ENCODE measurements at places on chromosomes 4 and X. TPM values are rescaled to one million over a fixed set of nuclear protein-coding genes. Genes with fewer than 3 reads are reported as not detected.

DNA sequence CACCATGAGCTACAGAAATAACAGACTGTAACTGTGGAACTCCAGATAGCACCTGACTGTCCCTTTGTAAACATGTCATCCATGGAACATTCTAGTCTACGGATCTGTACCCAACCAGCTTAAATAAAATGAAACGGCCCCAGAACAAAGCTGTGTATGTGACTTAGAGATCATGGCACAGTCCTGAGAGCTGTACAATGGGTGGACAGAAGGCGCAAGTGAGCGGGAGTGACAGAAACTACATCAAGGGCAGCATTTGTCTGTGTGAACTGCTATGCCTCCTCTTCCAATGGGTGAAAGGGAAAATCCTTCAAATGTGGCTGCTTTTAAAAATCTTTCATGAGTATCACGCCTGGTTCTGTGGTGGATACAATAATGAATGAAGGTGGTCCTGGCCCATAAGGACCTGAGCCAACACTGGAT lies 72.5 kb downstream of the FAT1 start:
- ATAC-seq: no peak
- H3K36me3 ChIP-seq: no peaks in the 10 kb centered on the region
- H3K4me1 ChIP-seq: no peaks in the 10 kb centered on the region
- no peak overlapping the region for H3K27ac ChIP-seq
- peaks cover 3% of the 10 kb centered on the region for H3K27me3 ChIP-seq

DNA sequence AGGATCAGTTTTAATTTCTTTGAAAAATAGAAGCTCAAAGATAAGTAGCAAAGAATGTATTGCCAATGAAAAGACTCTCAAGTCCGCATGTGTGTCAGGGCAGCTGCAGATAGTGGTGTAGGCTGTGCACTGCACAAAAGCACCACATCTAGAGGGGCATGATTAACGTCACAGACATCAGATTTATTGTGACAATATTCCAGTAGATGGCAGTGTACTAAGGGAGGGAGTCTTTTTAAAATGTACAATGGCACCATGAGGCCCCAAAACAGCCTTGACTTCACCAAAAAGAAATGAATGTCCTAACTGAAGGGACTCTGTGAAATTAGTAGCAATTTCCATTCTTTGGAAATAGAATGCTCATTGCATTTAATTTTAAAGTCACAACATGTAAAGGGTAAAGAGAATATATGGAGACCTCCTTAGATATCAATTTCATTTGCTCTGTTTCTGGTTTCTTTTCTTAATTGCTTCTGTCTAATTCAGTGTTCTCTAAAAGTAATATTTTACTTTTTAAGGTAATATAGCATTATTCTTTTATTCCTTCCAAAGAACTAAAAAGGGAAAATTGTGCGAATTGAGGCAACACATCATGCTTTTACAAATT lies 98.4 kb downstream of the ZNF827 start:
- H3K4me1 ChIP-seq: peaks cover 12% of the 10 kb centered on the region
- no peak overlapping the region for H3K4me3 ChIP-seq
- no peak overlapping the region for H3K27ac ChIP-seq
- H3K27me3 ChIP-seq: no peaks in the 10 kb centered on the region

GRCh38 chr4:157151711-157152110 lies 68.8 kb upstream of the GRIA2 start:
- H3K36me3 ChIP-seq: no peaks in the 10 kb centered on the region
- H3K27ac ChIP-seq: no peak overlapping the region
- H3K4me3 ChIP-seq: no peak overlapping the region
- no peak for ATAC-seq

- no peak overlapping the region for H3K4me3 ChIP-seq
- H3K4me1 ChIP-seq: no peaks in the 10 kb centered on the region
- no peaks in the 10 kb centered on the region for H3K36me3 ChIP-seq
- H3K27me3 ChIP-seq: peaks cover 12% of the 10 kb centered on the region
- no peak for ATAC-seq
- H3K27ac ChIP-seq: no peak overlapping the region
Observed at GRCh38 chrX:137195296-137195695, 161.5 kb upstream of the GPR101 start.

DNA sequence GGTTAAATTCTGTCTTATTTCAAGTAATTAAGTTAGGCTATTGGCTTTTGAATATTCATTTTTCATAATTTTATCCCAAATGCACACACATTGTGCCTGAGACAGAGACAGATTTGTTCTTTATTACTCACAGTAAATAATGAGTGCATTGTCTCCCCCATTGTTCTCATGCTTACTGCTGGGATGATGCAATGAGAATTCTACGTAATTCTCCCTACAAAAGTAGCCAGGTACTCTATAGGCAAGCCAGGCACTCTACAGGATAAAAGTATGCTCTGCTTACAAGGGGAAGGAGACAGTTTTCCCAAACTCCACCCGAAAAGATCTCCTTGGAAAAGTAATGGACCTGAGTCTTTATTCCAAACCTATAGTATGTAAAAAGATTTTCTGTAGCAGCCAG lies 1890.7 kb upstream of the PCDH10 start:
- H3K27ac ChIP-seq: no peak overlapping the region
- no peak for ATAC-seq
- H3K4me1 ChIP-seq: no peaks in the 10 kb centered on the region
- no peak overlapping the region for H3K4me3 ChIP-seq

DNA sequence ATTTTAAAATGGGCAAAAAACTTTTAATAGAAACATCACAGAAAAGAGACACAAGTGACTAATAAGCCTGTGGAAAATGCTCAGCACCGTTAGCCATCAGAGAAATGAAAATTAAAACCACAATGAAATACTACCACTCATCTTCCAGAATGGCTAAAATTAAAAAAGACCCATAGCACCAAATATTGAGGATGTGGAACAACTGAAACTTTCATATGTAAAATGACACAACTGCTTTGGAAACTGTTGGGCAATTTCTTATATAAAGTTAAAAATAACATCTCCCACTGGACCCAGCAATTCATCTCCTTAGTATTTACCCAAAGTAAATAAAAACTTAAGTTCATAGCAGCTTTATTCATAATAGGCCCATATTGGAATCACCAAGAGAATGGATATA lies 94.2 kb downstream of the TENM3 start:
- H3K36me3 ChIP-seq: no peaks in the 10 kb centered on the region
- no peaks in the 10 kb centered on the region for H3K4me1 ChIP-seq
- no peak overlapping the region for H3K4me3 ChIP-seq
- H3K27ac ChIP-seq: no peak overlapping the region
- H3K27me3 ChIP-seq: peaks cover 4% of the 10 kb centered on the region

DNA sequence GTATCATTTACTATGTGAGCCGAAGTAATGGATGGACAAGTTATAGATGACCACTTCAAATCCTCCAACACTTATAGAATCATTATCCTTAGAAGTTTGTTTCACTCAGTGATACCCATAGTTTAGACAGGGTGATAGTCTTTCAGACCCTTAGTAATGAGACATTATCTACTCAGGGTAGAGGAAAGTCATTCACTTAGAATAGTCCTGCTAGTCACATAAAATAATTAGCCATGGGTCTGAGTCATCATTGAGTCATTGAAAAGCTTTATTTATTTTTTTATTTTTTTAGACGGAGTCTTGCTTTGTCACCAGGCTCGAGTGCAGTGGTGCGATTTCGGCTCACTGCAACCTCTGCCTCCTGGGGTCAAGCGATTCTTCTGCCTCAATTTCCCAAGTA lies 321.7 kb upstream of the FSTL5 start:
- H3K36me3 ChIP-seq: no peaks in the 10 kb centered on the region
- H3K27me3 ChIP-seq: no peaks in the 10 kb centered on the region
- no peak overlapping the region for H3K4me3 ChIP-seq
- H3K27ac ChIP-seq: no peak overlapping the region

- no peak overlapping the region for H3K4me3 ChIP-seq
- peak overlapping the region; percentile 11 for H3K27ac ChIP-seq
Observed at GRCh38 chr4:113739197-113739596, 22.3 kb downstream of the CAMK2D start.

DNA sequence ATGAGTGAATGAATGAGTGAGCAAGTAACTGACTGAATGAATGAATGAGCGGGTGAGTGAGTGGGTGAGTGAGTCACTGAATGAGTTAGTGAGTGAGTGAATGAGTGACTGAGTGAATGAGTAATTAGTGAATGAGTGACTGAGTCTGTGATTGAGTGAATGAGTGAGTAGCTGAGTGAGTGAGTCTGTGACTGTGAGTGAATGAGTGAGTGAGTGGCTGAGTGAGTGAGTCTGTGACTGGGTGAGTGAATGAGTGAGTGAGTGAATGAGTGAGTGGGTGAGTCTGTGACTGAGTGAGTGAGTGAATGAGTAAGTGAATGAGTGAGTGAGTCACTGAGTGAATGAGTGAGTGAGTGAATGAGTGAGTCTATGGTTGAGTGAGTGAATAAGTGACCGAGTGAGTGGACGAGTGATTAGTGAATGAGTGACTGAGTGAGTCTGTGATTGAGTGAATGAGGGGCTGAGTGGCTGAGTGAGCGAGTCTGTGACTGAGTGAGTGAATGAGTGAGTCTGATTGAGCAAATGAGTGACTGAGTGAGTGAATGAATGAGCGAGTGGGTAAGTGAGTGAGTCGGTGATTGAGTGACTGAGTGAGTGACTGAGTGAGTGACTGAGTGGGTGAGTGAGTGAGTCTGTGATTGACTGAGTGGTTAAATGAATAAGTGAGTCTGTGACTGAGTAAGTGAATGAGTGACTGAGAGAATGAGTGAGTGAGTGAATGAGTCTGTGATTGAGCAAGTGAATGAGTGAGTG lies 223.0 kb upstream of the PSAPL1 start:
- no peaks in the 10 kb centered on the region for H3K36me3 ChIP-seq
- H3K4me3 ChIP-seq: no peak overlapping the region
- no peaks in the 10 kb centered on the region for H3K4me1 ChIP-seq

- no peak overlapping the region for H3K27ac ChIP-seq
- H3K4me1 ChIP-seq: no peaks in the 10 kb centered on the region
- no peak for ATAC-seq
- no peak overlapping the region for H3K4me3 ChIP-seq
Observed at GRCh38 chrX:112816908-112817307, 23.7 kb downstream of the AMOT start.

- H3K27me3 ChIP-seq: no peaks in the 10 kb centered on the region
- H3K4me1 ChIP-seq: peaks cover 19% of the 10 kb centered on the region
- peak overlapping the region; percentile 98 for H3K4me3 ChIP-seq
- H3K36me3 ChIP-seq: peaks cover 82% of the 10 kb centered on the region
- H3K27ac ChIP-seq: no peak overlapping the region
Observed at GRCh38 chr4:340011-340410, 2.4 kb downstream of the ZNF141 start.

DNA sequence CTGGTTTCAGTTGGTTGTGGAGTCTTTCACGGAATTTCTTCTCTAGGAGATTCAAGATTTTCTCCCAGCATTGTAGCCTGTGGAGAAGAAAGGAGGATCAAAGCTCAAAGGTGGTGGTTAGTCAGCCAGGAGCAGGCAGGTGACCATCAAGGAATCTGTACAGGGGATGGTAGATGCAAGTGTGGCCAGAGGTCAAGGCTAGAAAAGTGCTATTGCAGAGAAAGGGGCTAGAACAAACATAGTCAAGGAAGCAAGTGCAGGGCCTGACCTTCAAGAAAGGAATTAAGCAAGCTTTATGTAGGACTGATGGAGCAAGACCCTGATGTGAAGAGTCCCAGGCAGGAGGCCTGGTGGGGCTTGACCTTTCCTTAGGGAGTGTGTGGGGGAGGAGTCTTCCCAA lies 16.1 kb downstream of the HADH start:
- H3K36me3 ChIP-seq: peaks cover 16% of the 10 kb centered on the region
- H3K4me3 ChIP-seq: no peak overlapping the region
- H3K27ac ChIP-seq: peak overlapping the region; percentile 47
- peaks cover 11% of the 10 kb centered on the region for H3K4me1 ChIP-seq

DNA sequence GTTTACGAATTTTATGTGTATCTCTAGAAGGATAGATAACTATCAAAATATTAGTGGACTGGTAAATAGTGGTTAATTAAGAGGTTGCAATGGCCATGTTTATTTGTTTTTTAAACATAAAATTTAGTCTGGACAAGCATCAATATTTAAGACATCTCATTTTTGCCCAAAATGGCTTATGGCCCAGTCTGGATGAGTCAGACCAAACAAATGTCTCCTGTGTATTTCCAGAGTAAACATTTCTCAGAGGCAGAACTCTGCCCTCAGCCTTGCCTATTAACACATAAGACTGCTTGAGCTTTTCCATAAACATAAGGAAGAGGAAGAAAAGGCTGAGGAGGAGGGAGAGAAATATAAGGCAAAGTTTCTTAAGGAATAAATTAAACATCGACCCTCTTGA lies 277.1 kb upstream of the DIAPH2 start:
- no peak overlapping the region for H3K4me3 ChIP-seq
- peaks cover 3% of the 10 kb centered on the region for H3K27me3 ChIP-seq
- no peaks in the 10 kb centered on the region for H3K4me1 ChIP-seq
- ATAC-seq: no peak
- H3K27ac ChIP-seq: no peak overlapping the region

DNA sequence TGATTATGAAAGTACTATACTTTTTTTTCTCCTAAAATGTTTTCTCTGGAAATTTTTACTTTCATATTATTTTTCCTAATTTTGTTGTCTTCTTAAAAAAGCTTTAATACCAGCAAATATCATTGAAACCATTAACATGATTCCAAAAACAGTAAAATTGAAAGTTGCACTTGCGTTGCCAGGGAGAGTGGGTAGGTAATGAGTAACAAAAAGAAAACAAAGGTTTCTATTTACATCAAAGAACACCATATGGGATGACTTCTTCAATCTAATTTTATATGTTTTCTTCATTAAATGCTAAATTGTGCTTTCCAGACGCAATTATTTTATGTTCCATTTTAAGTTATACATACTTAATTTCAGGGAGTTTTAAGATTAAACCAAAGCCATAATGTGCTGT lies 108.3 kb upstream of the VCX2 start:
- no peaks in the 10 kb centered on the region for H3K36me3 ChIP-seq
- no peak overlapping the region for H3K27ac ChIP-seq
- H3K4me1 ChIP-seq: no peaks in the 10 kb centered on the region
- no peaks in the 10 kb centered on the region for H3K27me3 ChIP-seq
- ATAC-seq: no peak

DNA sequence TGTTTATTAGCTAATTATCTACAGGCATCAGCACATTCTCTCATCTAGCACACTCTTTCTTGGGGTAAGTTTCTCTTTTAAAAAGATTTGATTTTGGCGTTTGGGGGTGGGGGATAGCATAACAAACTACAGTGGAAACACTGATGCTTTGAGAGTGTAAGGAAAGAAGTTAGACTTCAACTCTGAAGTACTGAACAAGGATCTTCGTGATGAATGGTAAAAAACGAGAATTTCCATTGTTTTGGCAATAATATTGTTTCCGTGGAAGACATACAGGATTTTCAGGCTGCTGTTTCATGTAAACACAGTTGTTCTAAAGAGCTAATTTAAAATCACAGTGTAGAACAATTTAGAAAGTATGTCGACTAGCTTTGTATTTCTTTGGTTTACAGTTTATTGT lies 451 bp downstream of the LPAR4 start:
- no peaks in the 10 kb centered on the region for H3K4me1 ChIP-seq
- H3K36me3 ChIP-seq: no peaks in the 10 kb centered on the region
- H3K4me3 ChIP-seq: no peak overlapping the region

GRCh38 chrX:131081772-131082740 lies 23.9 kb downstream of the ARHGAP36 start:
- peaks cover 29% of the 10 kb centered on the region for H3K27me3 ChIP-seq
- H3K4me3 ChIP-seq: no peak overlapping the region

ADAM29 gene
- total RNA-seq: not detected

NHS gene
- 0.04 TPM for total RNA-seq

ADGRG2 gene
- not detected for total RNA-seq

GLRA2 gene
- not detected for total RNA-seq

SPANXB1 gene
- not detected for total RNA-seq

SEC24D gene
- total RNA-seq: 45.1 TPM

SOD3 gene
- total RNA-seq: not detected

TMEM255A gene
- 0.08 TPM for total RNA-seq

TMEM150C gene
- not detected for total RNA-seq

ODAPH gene
- 3.4 TPM for total RNA-seq

BBS7 gene
- 12.1 TPM for total RNA-seq

HMX1 gene
- total RNA-seq: not detected

AFM gene
- not detected for total RNA-seq

RS1 gene
- not detected for total RNA-seq

PGM2 gene
- total RNA-seq: 42.2 TPM

All from activated T-helper 17 cell treated with anti-CD3 and anti-CD28 coated beads, Interleukin-2, amount 50 U/mL, for 72 hours (primary cell).